ENCODE measurements at places on chromosomes 3 and 15. TPM values are rescaled to one million over a fixed set of nuclear protein-coding genes. Genes with fewer than 3 reads are reported as not detected.

PHLDB2 gene
- total RNA-seq, result 79.5 TPM

OSBPL10 gene
- 14.0 TPM for total RNA-seq

HHATL gene
- not detected for total RNA-seq

GOLGA8S gene
- not detected for total RNA-seq

PGBD4 gene
- total RNA-seq, result 1.4 TPM

TTLL13 gene
- 0.06 TPM for total RNA-seq

FAM131A gene
- 28.0 TPM for total RNA-seq

LTK gene
- 0.57 TPM for total RNA-seq

SERINC4 gene
- 0.11 TPM for total RNA-seq

GOLGA8G gene
- not detected for total RNA-seq

TMCO5A gene
- total RNA-seq, result not detected

SLCO2A1 gene
- total RNA-seq, result 4.8 TPM

HRG gene
- not detected for total RNA-seq

FHIT gene
- not detected for total RNA-seq

FOXL2NB gene
- 7.2 TPM for total RNA-seq

ISLR gene
- total RNA-seq, result 0.29 TPM

FSTL1 gene
- total RNA-seq, result 476 TPM

SLC22A14 gene
- 0.39 TPM for total RNA-seq

RPUSD2 gene
- 13.8 TPM for total RNA-seq

DYNLT2B gene
- total RNA-seq, result 14.2 TPM

RASGRP1 gene
- 1.6 TPM for total RNA-seq

ZNF385D gene
- total RNA-seq, result not detected

TGM4 gene
- total RNA-seq, result 0.17 TPM

RLBP1 gene
- not detected for total RNA-seq

UROC1 gene
- not detected for total RNA-seq

CSPG5 gene
- 1.3 TPM for total RNA-seq

PRR20G gene
- not detected for total RNA-seq
